Osteocyte (in vitro differentiated cells): ENCODE measurements at places on chromosomes 4 and X. TPM values are rescaled to one million over a fixed set of nuclear protein-coding genes. Genes with fewer than 3 reads are reported as not detected.

Gene GAGE12F
- total RNA-seq = not detected in 2 replicates

Gene HTT
- total RNA-seq = 44.9 and 51.3 TPM in 2 replicates

Gene BTK
- total RNA-seq = not detected in 2 replicates

Gene HSD17B11
- total RNA-seq = 21.8 and 23.8 TPM in 2 replicates

Gene TCEAL2
- total RNA-seq = not detected in 2 replicates

Gene BANK1
- total RNA-seq = 0.63 and 1.0 TPM in 2 replicates

Gene LGI2
- 0.08 TPM in 1 of 2 replicates, not detected in the other for total RNA-seq

Gene ASB12
- total RNA-seq = not detected in 2 replicates

GRCh38 chr4:172055046-172055445 lies 241.8 kb downstream of the GALNTL6 start:
- DNase-seq = no peak

- no peak for DNase-seq
Measured at GRCh38 chr4:168551945-168552695, 55.3 kb downstream of the PALLD start.

GRCh38 chrX:17500145-17500579 lies 125.2 kb downstream of the NHS start:
- DNase-seq = no peak

DNA sequence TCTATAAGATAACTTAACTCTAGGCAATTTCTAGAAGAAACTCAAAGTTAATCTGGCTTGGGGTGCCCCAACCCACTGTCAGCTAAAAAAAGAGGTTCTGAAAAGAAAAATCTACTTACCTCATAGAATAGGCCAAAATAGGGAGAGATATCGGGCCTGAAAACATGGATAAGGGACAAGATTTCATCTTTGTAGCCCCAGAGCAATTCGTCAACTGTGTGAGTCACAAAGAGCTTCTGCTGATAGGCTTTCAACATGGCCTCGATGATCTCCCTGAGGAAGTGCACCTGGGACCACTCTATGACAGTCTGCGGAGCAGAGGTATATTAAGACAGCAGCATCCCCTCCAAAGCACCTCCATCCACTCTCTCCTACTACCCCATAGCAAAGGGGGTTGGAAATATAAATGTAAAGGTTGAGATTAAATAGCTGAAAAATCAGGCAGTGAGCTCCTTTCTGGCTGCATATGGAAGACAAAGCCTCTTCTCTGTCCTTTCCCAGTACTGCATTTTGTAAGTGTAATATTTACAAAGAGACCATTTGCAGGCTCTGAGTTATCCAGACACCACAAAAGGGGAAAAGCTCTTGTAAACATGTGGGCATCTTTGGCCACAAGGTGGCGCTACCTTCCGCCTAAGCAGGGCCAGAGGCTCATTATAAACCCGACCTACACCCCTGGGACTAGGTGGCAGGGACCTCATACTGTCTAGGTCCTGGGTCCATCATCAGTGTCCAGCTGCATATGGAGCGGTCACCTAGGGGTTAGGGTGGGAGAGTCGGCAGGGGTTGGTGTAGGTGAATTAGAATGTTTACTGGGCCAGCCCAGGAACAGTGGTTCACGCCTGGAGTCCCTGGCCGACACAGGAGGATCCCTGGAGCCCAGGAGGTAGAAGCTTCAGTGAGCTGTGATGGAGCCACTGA lies 31.5 kb upstream of the NUP54 start:
- peak; percentile 90 for DNase-seq

DNA sequence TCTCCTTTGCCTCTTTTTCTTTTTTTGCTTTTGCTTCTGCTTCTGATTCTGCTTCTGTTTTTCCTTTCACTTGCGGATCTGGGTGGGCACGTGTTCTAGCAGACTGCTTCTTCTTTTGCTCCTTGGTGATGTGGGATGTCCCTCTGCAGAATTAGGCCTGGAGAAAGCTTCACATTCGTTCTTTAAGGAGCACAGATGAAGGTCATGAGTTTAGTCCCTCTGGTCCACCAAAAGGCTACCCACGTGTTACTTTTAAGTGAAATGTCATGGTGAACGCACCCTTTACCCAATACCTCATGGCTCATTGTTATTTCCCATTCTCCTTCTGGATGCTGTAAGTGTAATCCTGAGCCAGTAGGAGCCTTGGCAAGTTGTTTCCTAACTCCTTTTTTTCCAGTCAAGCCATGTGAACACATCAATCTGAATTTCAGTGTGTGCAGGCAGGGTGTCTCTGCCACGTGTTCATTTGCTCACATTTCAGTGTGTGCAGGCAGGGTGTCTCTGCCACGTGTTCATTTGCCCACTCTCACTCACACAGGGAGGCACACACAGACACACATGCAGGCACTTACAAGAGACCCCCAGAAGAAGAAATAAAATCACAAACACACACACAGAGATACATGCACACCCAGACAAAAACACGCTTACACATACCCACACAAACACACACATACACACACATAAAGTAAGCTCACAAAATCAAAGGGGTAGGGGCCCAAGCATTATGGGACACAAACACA lies 36.9 kb downstream of the NBDY start:
- no peak for DNase-seq

- DNase-seq = no peak
Measured at GRCh38 chr4:107348188-107349050, 312.3 kb upstream of the DKK2 start.

DNA sequence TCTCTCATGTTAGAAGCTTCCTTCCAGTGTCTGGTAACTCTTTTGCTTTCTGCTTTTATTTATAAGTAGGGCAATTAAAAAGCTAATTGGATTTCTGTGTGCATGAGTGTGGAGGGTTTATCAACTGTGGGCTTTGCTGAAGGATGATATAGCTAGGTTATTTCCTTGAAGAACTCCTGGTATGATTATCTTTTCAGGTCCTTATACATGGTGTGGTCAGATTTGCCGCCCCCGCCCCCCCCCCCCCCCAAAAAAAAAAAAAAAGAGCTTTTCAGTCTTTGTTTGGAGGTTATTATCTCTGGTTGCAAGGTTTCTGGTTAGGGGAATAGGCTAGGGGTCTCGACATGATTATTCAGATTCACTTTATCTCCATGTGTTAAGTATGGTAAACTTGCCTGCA lies 35.9 kb downstream of the MOB1B start:
- DNase-seq = no peak

DNA sequence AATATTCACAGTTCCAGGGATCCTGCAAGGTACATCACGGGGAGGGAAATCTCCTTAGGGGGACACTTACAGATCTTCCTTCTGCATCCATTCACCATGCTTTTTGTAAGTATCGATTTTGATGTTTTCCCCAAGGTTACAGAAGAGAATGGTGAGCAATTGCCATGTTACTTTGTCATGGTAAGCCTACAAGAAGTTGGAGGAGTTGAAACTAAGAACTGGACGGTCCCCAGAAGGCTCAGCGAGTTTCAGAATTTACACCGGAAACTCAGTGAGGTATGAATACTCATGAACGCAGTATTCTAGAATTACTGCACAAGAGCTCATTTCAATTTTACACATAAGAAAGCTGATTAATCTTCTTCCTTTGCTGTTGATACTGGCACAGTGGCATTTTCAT lies 53.9 kb downstream of the LRP2BP start:
- DNase-seq = no peak

GRCh38 chr4:141346144-141346543 lies 125.4 kb downstream of the ZNF330 start:
- DNase-seq = no peak

DNA sequence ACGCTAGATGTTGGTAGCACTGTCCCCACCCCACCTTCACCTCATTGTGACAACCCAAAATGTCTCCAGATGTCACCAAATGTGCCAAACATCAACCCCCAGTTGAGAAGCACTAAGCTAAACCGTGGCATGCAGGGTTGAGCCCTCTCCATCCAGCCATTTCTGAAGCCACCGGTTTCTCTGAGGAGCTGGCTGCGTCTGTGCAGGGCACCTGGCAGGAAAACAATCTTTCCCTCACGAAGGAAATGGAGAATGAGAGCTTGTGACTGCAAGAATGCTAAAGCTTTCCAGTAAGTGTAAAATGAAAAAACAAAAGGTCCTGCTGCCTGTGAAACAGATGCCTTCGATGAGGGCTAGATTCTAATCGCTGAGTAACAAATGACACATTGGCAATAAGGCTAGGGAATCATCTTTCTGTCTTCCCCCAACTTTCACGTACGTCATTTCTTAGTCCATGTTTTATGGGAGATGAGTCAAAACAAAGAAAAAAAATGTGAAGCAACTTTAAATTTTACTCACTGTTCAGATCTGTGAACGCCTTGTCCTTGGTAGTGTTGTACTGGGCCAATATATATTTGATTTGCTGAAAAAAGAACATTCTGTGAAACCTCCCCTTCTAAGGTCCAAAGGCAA lies 59.9 kb downstream of the PROM1 start:
- no peak for DNase-seq

DNA sequence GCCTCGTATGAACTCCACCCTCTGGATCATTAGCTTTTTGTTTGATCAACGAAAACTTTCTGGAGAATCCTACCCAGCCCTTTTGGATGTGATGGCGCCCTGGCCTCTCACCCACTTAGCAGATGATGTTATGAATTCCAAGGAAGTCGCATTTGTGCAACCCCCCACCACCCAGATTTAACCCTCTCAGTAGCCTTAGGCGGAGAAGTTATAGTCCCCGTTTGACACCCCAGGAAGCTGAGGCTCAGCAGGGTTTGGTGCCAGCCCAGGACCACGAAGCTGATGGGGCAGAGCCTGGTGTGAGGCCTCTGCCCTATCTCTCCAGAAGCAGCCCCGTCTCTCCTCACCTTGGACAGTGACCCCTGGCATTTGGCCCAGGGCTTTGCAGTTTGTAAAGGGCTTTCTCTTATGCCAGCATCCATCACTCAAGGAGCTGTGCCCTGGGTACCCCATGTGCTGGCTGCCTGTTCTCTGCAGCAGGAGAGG lies 1.0 kb downstream of the WFS1 start:
- DNase-seq = no peak

GRCh38 chr4:101527188-101527587 lies 179.9 kb upstream of the PPP3CA start:
- DNase-seq = no peak

GRCh38 chrX:108250654-108251579 lies 159.3 kb downstream of the ATG4A start:
- DNase-seq = no peak

GRCh38 chr4:83732114-83732635 lies 196.3 kb downstream of the GPAT3 start:
- no peak for DNase-seq

DNA sequence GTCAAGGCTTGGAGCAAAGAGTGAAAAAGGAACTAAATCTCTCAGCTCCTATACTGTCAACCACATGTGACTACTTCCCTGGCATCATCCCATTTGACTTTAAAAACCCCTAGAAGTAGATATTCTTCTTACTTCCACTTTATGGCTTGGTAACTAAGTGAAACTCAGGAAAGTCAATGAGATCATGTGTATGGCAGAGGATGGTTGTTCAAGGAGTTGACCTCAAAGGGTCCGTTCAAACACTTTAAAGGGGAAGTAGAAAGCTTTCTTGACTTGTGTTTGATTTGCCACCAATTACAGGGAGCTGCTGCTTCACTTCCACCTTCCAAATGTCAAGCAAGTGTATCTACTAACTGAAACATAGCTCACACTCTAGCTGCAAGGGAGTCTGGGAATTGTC lies 187.2 kb downstream of the RAB28 start:
- no peak for DNase-seq
